ENCODE measurements at places on chromosomes 12 and 14.

DNA sequence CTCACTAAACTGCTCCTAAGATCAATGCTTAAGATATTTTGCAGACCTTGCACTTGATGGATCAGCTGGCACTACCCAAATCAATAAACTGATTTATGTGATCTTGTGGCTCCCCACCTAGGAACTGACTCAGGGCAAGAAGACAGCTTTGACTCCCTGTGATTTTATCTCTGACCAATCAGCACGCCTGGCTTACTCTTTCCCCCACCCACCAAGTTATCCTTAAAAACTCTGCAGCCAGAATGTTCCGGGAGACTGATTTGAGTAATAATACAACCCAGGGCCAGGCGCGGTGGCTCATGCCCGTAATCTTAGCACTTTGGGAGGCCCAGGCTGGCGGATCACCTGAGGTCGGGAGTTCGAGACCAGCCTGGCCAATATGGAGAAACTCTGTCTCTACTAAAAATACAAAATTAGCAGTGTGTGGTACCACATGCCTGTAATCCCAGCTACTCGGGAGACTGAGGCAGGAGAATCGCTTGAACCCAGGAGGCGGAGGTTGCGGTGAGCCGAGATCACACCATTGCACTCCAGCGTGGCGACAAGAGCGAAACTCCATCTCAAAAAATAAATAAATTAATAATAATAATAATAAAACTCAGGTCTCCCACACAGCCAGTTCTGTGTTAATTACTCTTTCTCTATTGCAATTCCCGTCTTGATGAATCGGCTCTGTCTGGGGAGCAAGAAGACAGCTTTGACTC lies 12.0 kb downstream of the MORN3 start:
- DNase-seq: peak; percentile 49

DNA sequence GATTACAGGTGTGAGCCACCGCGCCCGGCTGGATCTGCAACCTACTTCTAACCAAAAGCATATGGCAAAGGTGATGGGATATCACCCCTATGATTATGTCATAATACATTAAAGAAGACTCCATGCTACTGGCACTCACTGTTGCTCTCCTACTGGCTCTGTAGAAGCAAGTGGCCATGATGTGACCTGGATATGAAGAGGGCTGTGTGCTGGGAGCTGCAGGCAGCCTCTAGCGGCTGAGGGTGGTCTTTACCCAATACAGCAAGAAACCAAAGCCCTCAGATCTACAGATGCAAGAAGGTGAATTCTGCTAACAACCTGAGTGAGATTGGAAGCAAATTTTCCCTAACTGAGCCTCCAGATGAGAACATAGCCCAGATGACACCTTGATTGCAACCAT lies 34.2 kb upstream of the TRIM9 start:
- DNase-seq: no peak

DNA sequence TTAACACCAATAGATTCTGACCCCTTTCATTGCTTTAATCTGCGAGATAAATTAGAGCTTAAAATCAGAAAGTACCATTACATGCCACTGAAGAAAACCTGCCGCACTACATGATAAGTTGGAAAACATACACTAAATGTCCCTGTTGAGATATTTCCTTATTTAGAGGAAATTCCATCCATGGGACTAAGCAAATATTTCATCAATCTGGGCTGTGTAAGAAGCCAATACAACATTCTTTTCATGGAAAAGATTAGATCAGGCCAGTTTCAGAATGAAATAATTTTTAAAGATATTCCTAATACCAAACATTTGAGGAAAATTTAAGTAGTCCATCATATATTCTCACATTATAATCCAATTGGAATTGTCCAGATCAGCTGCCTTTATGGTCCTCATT lies 112.8 kb downstream of the LLPH start:
- DNase-seq: no peak

- DNase-seq: peak; percentile 75
Measured at GRCh38 chr14:94474581-94475031, 1.4 kb downstream of the SERPINA9 start.

- DNase-seq: no peak
Measured at GRCh38 chr14:104281768-104282301, 143.4 kb downstream of the KIF26A start.

- no peak for DNase-seq
Measured at GRCh38 chr14:81555684-81556083, 22.0 kb upstream of the SEL1L start.

GRCh38 chr14:61050417-61050816 lies 69.4 kb downstream of the SLC38A6 start:
- no peak for DNase-seq

- no peak for DNase-seq
Measured at GRCh38 chr12:101436136-101436535, 28.6 kb upstream of the ARL1 start.

Measured in foreskin keratinocyte (primary cell).